Suppressor macrophage treated with lipopolysaccharide for 1 hour (primary cell): ENCODE measurements at places on chromosomes 6 and 20.

DNA sequence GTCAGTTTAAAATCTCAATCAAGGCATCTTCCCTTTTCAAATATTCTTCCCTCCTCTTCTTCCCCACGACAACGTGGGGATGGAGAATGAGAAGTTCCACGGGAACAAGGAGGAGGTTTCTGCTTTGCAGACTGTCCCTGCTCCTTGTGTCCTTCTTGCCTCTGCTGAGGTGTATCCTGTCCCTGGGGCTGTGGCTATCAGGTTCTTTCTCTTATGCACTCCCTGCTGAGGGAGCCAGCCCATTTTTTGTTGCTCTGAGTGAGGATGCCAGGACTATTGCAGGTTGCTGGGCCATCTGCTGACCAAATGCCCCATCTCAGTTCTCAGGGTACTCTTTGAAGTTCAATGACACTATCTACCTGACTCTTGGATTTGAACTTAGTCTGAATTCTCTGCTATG lies 533.6 kb downstream of the RNF144B start:
- DNase-seq = no peak

DNA sequence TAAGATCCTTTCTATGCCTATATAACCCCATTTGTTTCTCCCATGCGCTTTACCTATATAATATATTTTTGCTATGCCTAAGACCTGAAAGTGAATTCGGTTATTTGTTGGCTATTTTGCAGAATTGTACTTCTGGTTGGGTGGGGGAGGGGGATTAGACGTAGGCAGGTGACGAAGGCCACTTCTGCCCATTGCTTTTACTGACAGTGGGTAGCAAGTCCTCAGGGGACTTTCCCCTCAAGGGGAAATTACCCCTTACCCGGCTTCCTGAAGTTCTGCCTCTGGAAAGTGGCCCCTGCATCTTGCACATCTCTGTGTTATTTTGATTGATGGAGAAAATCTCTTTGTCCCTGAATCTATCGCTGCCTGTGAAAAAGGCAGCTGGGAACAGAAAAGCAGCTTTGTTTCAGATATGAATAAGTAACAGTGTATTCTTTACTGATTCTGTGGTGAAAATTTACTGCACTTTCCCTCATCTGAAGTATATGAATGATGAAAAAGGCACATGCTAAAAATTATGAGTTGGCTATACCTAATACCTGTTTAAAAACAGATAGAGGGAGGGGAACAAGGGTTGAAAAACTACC lies 133.9 kb downstream of the UTRN start:
- DNase-seq = no peak

GRCh38 chr6:112432853-112433252 lies 85.7 kb downstream of the RFPL4B start:
- no peak for DNase-seq

DNA sequence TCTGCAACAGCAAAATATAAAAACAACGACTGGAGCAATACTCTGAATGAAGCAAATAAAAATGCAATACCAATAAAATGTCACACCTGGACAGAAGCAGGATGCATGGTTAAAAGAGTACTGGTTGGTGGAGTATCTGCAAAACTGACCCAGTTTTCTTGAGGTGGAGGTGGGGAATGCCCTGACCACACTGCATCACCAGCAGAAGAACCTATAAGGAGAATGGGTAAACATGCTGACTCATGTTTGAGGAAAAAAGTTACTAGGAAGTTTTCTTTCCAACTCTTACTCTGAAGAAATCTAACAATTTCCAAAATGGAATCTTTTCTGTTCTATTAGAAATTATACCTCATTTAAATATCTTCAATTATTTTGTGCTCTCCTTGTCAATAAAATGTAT lies 43.6 kb downstream of the REPS1 start:
- peak; percentile 32 for DNase-seq

- DNase-seq = no peak
These were observed 25.0 kb downstream of the TFAP2A start for GRCh38 chr6:10389739-10390494.

- DNase-seq = no peak
These were observed 1225.9 kb upstream of the MAP3K7 start for GRCh38 chr6:91812596-91813274.

- DNase-seq = no peak
These were observed 17.0 kb upstream of the SAMD3 start for GRCh38 chr6:130239755-130240154.

DNA sequence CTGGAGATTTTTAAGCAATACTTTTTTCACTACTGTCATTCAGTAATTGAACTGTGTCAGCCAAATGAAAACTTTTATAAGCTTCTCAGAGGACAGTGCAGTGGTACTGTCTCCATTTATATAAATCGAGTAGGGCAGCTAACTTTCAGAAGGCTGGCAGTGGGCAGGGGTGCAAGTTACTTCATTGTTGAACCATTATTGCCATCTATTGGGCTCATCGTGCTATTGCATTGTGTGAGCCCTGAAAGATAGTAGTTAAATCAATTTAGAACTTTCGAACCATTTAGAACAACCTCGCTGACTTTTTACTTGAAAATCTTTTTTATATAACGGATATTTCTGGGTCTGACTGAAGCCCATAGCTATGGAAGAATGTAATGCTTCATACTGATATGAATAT lies 347.8 kb upstream of the PLCB4 start:
- peak; percentile 69 for DNase-seq

- no peak for DNase-seq
These were observed 115.4 kb downstream of the SCAF8 start for GRCh38 chr6:154848580-154848979.

GRCh38 chr6:83417880-83418663 lies 12.8 kb downstream of the ME1 start:
- DNase-seq = peak; percentile 71

DNA sequence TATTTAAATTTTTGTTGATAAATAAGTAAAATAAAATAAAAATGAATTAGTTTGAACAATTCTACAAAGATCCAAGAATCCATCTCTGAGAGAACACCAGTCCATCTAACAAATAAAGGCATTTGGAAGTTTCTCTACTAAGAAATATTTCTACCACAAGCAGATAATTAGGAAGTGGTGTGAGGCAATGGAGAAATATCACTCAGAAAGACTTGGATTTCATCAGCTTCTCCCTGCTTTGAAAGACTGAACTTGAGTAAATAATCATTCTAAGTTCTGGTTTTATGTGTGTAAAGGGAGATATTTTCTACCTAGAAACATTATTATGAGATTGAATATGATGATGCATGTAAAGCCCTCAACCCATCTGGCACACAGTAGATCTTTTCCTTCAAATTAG lies 17.8 kb upstream of the TCF21 start:
- DNase-seq = no peak

GRCh38 chr6:16805243-16805950 lies 44.1 kb upstream of the ATXN1 start:
- DNase-seq = no peak

GRCh38 chr20:58870293-58871014 lies 17.9 kb downstream of the GNAS start:
- DNase-seq = peak; percentile 61

DNA sequence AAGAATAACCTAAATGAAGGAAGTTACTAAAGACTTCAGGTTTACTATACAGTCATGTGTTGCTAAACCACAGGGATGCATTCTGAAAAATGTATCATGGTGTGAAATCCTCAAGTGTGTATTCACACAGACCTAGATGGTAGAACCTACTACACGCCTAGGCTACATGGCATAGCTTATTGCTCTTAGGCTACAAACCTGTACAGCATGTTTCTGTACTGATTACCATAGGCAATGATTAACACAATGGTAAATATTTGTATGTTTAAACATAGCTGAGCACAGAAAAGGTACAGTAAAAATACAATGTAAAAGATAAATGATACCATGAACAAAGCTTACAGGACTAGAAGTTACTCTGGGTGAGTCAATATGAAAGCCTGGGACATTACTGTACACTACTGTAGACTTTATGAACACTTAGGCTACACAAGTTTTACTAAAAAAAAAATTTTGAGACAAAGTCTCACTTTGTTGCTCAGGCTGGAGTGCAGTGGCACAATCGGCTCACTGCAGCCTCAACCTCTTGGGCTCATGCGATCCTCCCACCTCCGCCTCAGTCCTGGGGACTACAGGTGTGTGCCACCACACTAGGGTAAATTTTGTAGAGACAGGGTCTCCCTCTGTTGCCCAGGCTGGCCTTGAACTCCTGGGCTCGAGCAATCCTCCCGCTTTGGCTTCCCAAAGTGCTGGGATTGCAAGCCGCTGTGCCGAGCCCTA lies 36.0 kb downstream of the ADNP start:
- no peak for DNase-seq
